ENCODE measurements at places on chromosomes 13 and 19.

DNA sequence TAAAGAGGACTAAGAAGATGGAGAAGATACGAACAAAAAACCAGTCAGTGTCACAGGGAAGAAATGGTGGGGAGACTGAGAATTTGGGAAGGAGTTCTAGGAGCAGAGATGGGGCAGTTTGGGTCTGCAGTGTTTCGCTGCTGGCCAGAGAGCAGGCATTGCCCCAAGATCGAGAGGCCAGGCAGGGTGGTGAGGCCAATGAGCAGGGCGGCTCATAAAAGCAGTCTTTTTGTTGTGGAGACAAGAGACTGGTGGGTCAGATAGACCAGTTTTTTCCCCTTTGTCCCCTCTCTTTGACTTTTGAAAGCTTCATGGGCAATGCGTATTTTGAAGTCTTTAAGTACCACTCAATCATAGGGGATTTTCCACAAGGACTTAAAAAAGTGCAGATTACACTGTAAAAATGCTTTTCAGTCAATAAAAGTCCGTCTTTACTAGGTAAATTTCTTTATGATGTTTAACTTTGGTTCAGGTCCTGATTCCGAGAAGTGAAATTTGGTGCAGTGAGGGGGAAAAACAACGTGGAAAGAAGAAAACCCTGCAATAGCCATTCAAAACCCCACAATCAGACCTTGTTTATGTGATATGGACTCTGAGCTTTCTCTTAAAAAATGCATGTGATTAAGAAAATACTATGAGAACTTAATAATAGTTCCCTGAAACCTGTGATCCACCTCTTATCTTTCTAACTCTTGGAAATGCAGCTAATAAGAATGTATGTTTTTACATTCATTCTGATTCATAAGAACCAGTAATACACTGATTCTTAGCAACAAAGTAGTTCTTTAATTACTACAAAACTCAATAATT is 338.9 kb downstream of the KLF5 start:
- DNase-seq, result no peak

DNA sequence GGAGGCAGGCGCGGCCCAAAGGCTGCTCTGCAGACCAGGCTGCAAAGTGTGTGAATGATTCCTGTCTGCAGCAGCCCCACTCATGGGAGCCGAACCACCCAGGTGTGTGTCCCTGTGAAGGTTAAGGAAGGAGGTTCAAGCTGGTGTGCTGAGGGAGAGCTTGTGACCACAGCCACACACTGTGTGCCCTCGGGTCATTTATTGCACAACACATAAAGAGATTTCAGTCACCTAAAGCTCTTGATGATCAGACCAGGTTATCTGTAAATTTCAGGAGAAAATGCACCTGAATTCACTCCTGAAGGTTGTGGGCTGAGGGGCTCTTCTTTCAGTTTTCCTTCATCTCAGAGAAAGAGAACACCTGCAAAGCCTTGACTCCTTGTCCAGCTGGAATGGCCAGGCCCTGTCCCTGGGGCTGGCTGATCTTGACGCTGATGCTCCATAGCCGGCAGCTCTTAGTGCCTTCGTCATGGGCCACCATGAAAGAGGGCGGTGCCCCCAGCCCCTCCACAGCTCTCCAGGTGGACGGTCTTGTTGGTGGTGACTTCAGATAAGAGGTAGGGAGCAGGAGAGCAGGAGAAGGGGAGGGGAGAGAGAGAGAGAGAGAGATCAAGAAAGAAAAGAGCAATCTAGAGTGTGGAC is 110.8 kb upstream of the C1QTNF9B start:
- no peak for DNase-seq

DNA sequence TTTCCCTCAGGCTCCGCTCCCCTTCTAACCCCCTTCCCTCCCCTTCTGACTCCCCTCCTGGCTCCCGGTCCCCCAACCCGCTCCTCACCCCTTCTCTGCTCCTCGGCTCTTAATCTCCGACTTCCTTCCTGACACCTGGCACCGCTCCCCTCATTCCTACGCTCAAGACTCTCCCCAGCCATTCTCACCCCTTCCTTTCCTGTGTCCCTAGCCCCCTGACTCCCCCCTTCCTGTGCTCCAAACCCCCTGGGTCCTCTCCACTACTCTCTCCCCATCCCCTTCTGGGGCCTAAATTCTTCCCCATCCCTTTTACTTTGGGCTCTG is 658 bp downstream of the CLPP start:
- peak; percentile 17 for DNase-seq

DNA sequence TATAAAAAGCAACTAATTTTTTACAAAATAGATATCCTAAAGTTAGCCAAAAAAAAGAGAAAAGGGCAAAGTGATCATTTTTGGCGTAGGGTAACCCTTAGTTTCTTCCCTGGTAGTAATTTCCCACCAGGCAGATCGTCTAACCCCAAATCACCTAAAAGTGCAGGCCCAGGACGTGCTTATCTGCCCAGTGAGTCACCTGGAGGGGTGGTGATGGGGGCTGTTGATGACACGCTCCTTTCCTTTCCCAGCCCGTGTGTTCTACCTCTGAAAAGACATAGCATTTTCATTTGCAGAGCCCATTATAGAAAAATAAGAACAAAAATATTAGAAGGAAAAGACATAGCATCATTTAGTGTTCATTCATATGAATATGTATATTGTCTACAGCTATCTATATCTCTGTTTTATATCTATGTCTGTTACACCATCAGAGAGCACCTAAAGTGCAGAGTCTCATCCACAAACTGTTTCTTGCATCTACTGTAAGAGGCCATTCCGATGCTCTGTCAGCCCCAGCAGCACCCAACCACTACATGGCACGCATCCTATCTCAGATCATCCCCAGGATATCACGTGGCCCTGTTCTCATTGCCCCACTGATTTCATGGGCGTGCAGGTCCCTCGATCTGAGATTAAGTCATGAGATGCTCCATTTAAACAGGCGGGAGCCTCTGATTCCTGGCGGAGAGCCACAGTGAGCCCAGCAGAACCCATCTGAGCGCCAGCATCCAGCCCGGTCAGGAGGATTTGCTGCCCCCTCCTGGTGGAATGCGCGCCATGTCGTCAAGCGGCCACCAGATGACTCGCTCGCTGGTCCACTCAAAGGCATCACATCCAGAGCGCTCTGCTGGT is 8.5 kb upstream of the LILRB3 start:
- peak; percentile 87 for DNase-seq

DNA sequence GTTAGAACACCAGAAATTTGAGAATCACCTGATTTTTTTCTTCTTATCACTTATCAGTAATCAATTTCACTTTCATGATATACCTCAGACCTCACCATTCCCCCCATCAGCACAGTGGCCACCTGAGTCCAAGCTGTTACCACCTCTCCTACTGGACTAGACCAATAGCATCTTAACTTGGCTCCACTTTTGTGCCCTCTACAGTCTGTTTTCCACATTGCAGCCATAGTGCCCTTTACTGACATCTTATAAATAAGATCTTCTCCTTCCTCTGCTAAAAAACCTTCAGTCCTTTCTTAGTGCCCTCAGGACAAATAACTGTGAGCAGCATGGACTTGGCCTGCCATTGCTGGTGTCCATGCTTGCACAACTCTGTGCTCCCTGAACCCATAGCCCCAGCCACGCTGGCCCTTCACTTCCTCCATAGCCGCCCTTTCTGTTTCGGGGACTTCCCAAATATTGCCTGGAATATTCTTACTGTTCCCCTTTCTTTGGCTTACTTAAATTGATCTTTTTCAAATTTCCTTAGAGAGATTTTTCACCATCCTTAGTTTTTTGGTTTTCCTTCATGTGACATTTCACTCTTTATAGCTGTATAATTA is 380.8 kb downstream of the LMO7 start:
- peak; percentile 55 for DNase-seq

DNA sequence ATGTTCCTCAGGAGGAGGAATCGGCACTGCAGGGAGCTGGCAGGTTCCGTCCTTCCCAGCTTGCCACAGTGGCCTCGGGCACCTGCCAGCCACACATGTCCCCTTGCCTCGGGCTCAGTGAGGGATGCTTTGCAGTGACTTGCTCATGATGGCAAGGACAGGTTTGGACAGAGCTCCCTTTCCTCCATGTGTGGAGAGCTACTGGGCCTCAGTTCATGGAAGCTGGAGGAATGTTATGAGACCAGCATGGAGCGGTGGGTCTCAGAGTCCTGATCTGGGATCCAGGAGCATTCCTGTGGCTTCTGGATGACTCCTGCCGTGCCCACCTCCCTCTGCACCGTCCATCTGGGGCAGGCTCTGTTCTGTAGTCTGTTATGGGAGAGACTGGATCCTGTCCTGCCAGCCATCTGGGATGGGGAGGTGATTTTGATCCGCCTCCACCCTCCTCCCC is 59.2 kb downstream of the SIPA1L3 start:
- DNase-seq, result no peak

DNA sequence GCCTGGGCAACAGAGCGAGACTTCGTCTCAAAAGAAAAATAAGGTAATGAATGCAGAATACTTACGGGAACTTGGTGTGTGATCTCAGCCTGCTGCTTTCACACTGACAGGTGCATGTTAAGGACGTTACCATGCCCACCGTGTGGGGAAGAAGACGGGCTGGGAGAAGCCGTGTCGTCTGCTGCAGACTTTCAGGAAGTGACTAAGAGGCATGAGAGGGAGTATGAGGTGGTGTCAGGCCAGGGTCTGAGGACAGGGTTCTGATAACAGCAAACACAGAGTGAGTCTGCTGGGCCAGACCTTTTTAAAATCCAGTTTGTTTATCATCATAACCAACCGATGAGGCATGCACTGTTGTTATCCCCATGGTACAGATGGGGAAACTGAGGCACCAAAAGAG is 13.6 kb upstream of the GALP start:
- DNase-seq, result peak; percentile 73

DNA sequence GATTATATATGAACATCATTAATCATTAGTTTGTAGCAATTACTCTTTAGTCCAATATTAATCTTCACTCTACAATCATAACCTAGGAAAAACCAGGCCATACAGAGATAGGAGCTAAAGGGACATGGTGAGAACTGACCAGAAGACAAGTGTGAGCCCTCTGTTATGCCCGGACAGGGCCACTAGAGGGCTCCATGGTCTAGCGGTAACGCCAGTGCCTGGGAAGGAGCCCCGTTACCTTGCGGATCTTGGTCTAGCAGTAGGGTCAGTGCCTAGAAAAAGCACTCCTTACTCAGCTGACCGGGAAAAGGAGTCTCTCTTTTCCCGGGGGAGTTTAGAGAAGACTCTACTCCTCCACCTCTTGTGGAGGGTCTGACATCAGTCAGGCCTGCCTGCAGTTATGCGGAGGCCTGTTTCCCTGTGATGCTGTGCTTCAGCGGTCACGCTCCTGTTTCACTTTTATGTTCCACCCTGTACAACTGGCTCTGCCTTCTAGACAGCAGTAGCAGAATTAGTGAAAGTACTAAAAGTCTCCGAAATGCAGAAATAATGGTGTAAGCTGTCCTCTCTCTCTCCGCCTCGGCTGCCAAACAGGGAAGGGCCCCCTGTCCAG is 13.8 kb downstream of the OR7D4 start:
- peak; percentile 74 for DNase-seq

- no peak for DNase-seq
Measured at GRCh38 chr13:83216479-83217245, 665.6 kb downstream of the SLITRK1 start.

DNA sequence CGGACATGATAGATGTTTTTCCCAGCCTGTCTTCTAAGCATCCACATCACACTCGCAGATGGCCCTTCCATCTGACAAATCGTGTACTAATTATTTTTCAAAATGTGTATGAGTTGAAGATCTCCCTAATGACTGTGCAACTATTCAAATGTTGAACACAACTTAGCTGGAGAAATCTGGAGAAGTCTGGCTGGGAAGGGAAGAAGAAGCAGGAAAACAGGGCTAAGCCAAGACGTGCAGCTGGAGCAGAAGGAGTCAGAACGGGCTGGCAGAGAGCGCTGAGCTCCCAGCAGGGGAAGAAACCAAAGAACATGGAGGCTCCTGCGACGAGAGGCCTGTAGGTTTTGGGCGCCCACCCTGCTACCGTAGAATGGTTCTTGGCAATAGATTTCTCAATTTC is 13.2 kb upstream of the LATS2 start:
- peak; percentile 41 for DNase-seq

DNA sequence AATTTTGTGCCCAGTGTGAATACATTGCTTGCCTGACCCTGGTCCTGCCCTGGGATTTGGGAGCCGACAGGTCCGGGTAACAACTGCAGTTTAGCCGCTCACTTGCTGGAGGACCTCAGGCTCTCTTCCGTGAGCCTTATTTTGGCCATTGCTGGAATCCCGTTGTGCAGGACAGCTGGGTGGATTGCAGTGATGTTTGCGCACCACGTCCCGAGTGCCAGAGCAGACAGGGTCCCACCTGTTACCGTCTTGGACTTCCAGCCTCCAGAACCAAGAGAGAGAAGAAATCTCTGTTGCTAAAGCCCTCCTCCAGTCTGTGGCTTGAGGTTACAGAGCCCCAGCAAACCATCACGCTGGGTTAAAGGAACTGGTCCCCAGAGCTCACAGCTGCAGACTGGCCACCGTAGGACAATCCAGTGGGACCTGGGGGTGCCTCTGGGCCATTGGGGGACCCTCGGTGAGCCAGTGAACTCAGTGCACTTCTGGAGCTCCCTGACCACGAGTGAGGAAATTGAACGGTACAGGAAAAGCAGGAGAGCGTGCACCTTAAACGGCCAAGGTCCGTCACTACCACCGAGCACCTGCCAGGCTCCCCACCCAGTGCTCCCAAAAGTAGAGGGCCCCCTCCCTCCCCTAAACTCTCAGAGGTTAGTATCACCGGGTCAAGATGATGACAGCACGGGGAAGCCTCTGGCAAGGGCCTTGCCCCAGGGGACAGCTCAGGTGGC is 92.9 kb downstream of the GNG7 start:
- no peak for DNase-seq

DNA sequence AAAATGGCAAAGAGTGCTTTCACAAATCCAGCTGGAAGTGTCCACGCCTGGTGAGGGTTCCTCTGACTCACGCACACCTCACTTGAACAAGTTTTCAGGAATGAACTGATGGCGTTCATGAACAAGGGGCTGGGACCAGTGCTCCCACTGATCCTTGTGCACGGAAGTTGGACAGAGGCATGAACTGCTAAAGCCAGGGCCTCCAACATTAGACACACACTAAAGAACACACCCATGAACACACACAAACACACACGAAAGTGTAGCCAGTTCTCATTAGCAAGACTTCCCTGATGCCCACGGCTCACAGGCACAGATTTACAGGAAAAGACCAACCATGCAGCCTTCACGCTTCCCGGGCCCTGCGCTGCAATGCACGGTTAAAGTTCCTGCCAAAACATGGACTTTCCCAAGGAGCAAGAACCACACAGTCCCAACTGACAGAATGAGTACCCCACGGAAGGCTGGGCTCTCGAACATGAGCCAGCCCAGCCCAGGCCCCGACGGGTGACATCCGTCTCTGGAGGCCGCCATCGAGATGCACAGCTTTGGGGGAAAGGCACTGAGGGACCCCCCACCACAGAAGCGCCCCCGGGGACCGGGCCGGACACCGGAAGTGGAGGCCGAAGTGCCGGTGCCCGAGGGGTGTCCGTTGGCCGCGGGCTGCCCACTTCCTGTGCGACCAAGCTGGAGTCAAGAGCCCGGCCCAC is 808 bp downstream of the DNMT1 start:
- DNase-seq, result peak; percentile 55

GRCh38 chr13:32038343-32038742 is 6.8 kb downstream of the FRY start:
- DNase-seq, result no peak

GRCh38 chr19:49116544-49116943 is 2.4 kb downstream of the LIN7B start:
- DNase-seq, result no peak
